ENCODE measurements at places on chromosomes 1 and 21. TPM values are rescaled to one million over a fixed set of nuclear protein-coding genes. Genes with fewer than 3 reads are reported as not detected.

OR6N1 gene
- total RNA-seq: not detected

NENF gene
- 75.4 TPM for total RNA-seq

GPR3 gene
- total RNA-seq: 0.44 TPM

SLC16A4 gene
- total RNA-seq: 1.2 TPM

S100A14 gene
- total RNA-seq: not detected

ATP1A4 gene
- total RNA-seq: not detected

HAO2 gene
- not detected for total RNA-seq

CRP gene
- total RNA-seq: not detected

THEM5 gene
- total RNA-seq: not detected

Data from glomerular endothelial cell (primary cell).